H54 (cell line): ENCODE measurements at places on chromosomes 2 and 18.

DNA sequence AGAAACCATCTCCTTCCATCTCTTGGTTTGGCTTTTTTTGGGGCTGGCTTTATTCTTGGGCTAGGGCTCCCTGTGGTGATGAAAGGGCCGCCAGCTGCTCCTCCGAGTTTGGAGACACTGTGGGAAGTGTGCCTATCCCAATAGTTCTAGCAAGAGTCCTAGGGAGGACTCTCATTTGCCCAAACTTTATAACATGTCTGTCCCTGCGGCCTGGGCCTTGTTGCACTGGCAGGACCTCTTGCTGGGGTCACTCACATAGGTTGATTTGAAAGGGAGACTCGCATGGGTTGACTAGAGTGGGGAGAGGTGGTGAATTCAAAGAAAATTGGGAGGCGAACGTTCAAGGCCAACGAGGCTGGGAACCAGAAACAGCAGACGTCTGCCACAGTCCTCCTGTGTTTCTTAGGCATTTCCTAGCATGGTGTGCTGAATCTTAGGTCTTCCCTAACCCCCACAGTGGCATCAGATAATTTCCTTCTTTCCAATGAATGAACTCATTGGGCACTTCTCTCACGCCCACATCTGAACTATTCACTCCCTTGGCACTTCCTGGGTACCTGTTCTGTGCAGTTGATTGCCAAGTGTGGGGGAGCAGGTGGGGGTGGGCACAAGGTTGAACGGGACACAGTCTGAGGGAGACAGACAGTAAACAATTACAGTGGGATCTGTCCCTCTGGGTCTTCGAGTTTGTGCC lies 26.8 kb downstream of the NIFK start:
- DNase-seq: no peak

GRCh38 chr2:16298866-16299265 lies 358.5 kb downstream of the MYCN start:
- DNase-seq: no peak

DNA sequence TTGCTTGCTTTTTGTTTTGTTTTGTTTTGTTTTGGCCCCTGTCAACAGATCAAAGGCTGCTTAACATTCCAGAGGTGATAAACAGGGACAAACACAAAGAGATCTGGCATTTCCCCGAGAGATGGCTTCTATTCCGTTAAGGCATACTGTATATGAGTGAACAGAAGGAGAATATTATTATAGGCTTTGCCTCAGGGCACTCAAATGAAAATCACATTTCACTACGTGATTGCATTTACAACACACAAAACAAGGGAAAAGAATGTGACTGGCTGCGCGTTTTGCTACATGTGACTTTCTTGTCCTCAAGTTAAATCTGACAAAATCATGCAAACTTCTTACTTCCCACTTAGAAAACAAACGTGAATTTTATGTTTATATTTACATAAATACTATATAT lies 1037.9 kb upstream of the DDX18 start:
- no peak for DNase-seq

GRCh38 chr2:238938003-238938400 lies 90.1 kb downstream of the TWIST2 start:
- DNase-seq: no peak

DNA sequence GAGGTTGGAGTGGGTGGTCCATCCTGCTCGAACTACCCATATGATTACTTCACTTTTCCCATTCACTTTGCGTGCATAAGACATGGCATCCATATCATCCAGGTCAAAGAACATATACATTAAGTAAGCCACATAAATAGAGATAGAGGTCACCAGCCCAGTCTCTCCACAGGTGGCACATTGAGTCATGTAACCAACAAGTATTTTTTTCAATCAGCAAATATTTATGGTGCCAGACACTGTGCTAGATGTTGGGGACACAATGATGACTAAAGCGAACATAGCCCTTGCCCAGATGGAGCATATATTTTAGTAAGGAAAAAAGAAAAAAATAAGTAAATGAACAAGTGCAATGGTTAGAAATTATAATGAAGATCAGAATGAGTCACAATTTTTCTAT lies 83.6 kb upstream of the LCLAT1 start:
- no peak for DNase-seq

DNA sequence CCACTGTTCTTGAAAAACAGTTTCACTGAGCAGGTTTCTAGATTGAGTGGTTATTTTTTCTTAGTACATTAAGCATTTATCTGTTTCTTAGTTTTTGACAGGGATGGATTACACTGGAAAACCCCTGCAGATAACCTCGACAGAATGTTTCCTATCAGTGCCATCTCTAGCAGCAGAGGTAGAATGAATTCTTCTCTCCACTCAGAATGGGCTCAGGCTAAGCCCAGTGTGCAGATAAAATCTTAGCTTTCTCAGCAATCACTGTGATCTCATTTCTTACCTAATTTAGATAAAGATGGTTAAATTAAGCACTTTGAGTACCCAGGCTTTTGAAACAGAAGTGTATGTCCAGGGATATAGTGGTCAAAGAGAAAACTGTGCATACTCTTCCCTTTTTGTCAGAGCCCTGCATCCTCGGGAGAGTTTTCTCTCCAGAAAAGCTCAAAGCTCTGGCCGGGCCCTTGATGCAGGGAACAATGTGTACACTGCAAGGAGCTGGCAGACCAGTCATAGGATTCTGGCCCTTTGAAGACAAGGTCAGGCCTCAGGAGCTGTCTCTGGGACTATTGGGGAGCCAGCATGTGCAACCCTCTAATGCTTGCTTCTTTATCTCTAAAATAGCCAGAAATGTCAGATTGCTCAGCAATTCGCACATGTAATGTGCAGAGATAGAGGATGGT lies 10.6 kb upstream of the AKAIN1 start:
- no peak for DNase-seq

DNA sequence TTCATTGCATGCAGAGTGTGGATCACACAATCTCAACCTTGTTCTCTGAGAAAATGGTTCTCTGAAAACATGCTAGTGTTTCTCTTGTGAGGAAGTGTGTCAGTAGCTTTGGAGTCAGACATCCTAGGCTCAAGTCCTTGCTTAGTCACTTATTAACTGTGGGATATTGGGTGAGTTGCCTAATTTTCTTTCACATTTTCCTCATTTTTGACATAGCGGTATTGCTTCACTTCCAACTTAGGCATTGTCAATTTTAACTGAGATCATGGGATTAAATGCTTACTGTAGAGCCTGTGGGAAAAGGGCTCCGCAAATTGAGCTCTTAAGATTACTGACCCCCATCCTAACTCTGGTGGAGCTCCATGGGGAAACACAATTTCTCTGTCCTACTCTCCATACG lies 622.2 kb downstream of the CNTNAP5 start:
- no peak for DNase-seq

- no peak for DNase-seq
These were observed 82.5 kb downstream of the DSEL start for GRCh38 chr18:67433971-67434370.

GRCh38 chr18:64208516-64208915 lies 59.6 kb upstream of the LINC00305 start:
- no peak for DNase-seq

DNA sequence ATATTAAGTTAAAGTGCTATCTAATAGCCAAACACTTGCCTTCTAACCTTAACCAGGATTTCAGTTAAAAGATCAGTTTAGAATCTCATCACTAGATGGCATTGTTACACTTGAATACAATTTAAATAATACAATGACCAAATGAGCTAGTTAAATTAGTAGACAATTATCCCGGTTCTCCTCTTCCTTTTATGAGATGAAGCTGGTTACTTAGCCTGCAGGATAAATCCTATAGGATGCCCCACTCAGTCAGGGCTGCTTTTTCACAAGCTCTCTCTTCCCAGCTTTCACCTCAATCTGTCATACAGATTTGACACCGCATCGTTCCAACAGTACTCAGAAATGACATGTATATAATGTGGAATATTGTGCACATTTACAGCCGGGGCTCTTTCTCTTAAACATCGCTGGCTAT lies 678.8 kb downstream of the KCNJ3 start:
- DNase-seq: no peak

- DNase-seq: no peak
These were observed 212.4 kb upstream of the STK17B start for GRCh38 chr2:196383799-196384198.

GRCh38 chr2:10564876-10565445 lies 116.8 kb upstream of the ODC1 start:
- DNase-seq: no peak

DNA sequence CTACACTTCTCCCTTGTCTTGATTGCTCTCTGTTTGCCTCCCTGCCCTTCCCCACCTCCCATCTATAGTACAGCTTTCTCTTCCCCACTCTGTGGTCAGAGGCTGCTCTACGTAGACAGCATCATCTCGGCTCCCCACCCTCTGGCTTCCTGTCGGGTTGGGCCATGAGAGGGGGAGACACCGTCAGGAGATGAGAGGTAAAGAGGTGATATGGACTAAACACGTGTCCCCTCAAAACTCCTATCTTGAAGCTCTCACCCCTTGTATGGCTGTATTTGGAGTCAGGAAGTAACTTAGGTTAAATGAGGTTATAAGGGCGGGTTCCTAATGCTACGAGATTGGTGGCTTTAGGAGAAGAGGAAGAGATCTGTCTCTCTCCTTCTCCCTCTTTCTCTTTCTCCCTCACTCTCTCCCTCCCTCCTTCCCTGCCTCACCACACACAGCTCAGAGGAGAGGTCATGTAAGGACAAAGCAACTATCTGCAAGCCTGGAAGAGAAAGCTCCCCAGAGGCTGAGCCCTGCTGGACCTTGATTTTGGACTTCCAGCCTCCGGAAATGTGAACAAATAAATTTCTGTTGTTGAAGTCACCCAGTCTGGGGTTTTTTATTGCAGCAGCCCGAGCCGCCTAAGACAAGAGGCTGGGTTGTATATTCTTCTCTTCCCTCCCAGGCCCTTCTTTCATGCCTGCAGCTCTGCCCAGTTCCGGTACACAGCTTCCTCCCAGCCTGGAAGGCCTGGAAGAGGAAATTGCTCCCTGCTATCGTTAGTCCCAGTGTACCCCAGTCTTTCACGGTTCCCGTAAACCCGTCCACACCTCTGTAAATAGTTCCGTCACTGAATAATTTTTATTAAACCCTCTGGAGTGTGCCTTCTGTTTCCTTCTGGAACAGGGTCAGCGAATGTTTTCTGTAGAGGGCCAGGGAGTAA lies 138.0 kb downstream of the AKAIN1 start:
- no peak for DNase-seq

- DNase-seq: no peak
These were observed 102.2 kb upstream of the CYP1B1 start for GRCh38 chr2:38178119-38178518.

DNA sequence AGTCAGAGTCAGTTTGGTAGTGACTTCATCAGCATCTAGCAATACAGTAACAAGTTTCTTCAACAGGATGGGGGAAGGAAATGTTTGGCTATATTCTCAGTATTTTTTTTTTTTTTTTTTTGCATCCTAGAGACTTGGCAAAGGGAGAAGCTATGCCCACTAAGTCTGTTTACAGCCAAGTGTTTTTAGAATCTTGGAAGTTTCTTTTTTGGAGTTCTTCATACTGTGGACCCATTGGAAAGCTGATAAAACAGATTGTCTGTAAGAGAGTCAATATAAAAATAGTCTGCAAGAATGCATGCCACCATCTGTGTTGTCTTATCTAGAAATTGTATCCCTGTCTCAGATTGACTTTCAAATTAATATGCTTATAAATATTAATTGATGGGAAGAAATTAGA lies 171.2 kb downstream of the ADCYAP1 start:
- DNase-seq: no peak

- no peak for DNase-seq
These were observed 59.6 kb downstream of the HDAC4 start for GRCh38 chr2:239341146-239341732.

- DNase-seq: no peak
These were observed 1315.1 kb downstream of the SUCLG1 start for GRCh38 chr2:83143946-83144345.

DNA sequence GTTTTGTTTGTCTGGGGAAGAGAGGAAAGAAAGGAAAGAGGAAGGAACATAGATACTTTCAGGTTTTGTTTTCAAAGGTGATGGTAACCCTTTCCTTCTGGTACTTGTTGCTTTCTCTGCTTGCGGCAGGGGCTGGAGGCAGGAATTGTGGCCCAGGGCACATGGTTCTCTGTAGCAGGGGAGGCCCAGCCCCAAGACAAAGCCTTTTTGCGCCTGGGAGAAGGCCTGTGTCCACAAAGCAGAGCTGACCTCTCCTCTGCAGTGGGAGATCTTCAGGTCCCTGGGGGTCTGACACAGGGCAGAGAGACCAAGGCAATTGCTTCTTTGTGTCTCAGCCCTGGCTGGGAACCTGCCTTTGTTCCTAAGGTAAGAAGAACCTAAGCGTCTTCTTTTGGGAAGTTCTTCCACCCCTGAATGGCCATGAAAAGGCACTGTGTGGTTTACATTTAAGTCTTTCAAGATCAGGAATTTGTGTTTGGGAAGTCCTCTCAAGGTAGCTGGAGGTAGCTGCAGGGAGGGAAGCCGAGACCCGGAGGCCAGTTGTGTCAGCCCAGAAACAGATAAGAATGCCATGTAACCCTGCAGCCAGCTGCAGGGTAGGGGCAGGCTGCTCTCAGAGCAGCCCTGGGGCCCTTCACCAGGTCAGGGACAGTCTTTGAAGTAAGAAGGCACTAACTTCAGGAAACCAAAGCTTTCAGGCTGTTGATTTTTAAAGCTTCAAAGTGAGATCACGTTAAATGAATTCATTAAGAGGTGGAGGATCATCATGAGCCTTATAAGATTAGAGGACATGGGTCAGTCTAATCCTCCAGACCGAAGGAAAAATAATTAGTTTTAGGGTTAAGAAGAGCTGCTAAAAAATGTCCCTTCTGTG lies 119.3 kb downstream of the STPG4 start:
- no peak for DNase-seq

- DNase-seq: no peak
These were observed 144.8 kb downstream of the ZNF804A start for GRCh38 chr2:184743096-184743495.

DNA sequence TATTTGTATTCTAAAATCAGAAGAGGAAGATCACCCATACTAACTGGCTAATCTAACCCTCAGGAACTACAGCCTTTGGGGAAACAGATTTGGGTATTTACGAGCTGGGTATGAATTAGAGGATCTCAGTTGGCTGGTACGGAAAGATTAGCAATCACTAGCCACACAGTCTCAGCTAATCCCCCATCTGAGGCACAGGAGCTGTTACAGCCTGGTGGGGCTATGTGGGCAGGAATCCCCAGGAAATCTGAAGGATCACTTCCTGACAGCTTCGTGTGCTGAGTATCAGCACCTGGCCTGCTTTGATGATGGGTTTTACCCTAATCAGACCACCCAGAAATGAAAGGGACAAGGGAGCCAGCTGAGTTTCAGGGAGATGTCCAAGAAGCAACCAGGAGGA lies 206.3 kb downstream of the AFF3 start:
- no peak for DNase-seq

GRCh38 chr2:10307561-10308156 lies 5.0 kb downstream of the HPCAL1 start:
- DNase-seq: no peak
